ENCODE measurements at places on chromosomes 6 and 20. TPM values are rescaled to one million over a fixed set of nuclear protein-coding genes. Genes with fewer than 3 reads are reported as not detected.

The IL17F gene
- total RNA-seq: not detected

DNA sequence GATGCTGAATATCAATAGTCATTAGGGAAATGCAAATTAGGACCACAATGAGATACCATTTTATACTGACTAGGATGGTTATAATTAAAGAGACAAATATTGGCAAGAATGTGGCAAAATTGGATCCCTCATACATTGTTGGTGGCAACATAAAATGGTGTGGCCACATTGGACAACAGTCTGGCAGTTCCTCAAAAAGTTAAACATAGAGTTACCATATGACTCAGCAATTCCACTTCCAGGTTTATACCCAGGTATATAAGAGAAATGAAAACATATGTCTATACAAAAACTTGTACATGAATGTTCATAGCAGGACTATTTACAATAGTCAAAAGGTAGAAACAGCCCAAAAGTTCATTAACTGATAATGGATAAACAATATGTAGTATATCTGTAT is 2.0 kb upstream of the CRIP3 start:
- H3K27ac ChIP-seq: no peak overlapping the region
- no peak overlapping the region for H3K4me3 ChIP-seq
- no peaks in the 10 kb centered on the region for H3K36me3 ChIP-seq
- peaks cover 13% of the 10 kb centered on the region for H3K4me1 ChIP-seq
- no peaks in the 10 kb centered on the region for H3K27me3 ChIP-seq
- DNase-seq: no peak

The DNAAF9 gene
- total RNA-seq: 11.6 TPM

The NKX2-2 gene
- 2.5 TPM for total RNA-seq

The DNAH8 gene
- total RNA-seq: not detected

The KDM1B gene
- 22.1 TPM for total RNA-seq

DNA sequence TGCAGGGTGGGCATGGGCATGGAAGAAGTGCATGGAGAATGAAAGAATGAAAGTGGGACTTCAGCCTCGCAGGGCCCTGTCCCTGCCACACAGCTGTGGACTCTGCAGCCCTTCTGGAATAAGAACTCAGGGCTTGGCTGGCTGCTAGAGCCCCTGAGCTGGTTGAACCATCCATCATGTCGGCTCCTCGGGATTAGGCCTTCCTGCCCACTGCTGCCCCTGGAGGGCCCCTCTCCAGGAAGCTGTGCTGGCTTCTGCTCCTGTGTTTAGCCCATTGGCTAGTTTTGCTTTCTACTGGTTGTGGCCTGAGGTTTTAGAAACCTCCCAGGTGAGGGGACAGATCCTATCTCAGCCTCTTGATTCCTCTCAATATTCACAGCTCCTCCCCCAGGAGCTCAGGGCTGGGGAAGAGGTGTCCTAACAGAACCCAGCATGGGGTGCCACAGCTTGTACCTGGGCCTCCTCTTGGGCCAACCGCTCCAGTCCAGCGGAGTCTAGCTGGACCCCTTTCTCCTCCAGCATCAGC is 7.9 kb downstream of the AARS2 start:
- H3K4me3 ChIP-seq: no peak overlapping the region
- no peaks in the 10 kb centered on the region for H3K4me1 ChIP-seq
- no peak for DNase-seq
- no peaks in the 10 kb centered on the region for H3K27me3 ChIP-seq
- peaks cover 96% of the 10 kb centered on the region for H3K36me3 ChIP-seq
- H3K27ac ChIP-seq: no peak overlapping the region

The MCCD1 gene
- not detected for total RNA-seq

The TCP11 gene
- total RNA-seq: not detected

DNA sequence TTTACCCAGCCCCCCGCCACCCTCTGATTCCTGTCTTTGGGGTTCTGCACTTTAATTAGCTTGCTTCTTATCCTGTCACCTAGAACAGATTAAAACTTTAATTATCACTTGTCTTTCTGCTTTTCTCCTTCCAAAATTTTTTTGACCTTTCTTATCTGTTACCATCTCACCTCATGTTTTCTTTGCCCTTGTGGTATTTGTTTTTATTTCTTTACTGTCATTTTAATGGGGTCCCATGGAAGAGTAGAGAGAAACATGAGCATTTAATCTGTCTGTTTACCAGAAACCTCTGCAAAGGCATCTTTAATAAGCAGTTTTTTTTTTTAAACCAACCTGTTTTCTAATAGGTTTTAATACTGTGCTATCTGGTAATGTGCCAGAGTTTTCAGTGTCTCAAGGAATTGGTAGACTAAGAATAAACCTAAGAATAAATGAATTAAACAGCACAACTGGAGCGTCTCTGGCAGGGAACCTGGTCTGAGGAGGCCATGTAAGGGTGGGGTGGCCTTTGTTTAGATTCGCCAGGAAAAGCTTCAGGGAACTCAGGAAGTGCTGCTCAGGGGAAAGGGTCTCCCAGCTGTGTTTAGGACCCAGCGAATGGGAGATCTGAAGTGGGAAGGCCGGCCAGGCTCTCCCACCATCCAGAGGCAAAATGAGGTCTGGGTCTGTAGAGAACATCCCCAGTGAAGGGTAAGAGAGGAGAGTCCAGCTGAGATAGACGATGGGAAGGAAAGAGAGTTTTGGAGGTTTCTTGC is 69.8 kb downstream of the ARID1B start:
- DNase-seq: no peak
- no peaks in the 10 kb centered on the region for H3K36me3 ChIP-seq
- no peaks in the 10 kb centered on the region for H3K27me3 ChIP-seq
- peaks cover 11% of the 10 kb centered on the region for H3K4me1 ChIP-seq

DNA sequence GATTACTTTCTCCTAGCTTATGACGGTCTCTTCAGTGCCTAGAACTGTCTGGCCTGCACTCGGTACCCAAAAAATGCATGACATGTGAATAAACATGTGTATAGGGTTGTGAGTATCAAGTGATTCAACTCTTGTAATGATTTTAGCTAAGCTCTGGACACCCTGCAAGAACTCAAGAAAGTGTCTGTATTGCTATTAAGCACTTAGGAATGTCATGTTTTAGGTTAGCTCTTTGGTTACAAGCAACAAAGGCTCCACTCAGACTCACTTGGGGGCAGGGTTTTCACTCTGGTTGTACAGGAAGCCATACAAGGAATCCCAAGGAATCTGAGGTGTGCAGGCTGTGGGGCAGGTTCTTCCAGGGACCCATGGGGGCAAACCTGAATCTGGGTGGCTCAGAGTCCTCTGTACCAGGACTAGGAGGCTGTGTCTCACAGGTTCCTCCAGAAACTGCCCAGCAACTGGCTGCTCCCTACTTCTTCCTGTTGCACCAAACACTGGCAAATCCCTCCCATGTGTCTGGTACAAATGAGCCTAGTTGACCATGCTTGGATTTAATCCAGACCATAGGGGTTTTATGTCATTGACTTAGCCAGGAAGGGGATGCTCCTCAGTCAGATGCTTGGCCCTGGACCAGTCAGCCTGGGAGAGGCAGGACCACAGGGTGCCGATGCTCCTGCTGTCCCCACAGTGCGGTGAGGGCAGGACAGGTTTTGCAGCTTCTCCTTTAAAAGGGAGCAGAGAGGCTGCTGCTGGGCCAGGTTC is 77.9 kb upstream of the CDH4 start:
- H3K27ac ChIP-seq: no peak overlapping the region
- DNase-seq: no peak
- H3K4me3 ChIP-seq: no peak overlapping the region

- no peak overlapping the region for H3K27ac ChIP-seq
- H3K4me3 ChIP-seq: no peak overlapping the region
- DNase-seq: no peak
- H3K36me3 ChIP-seq: no peaks in the 10 kb centered on the region
- peaks cover 5% of the 10 kb centered on the region for H3K4me1 ChIP-seq
- no peaks in the 10 kb centered on the region for H3K27me3 ChIP-seq
These were observed 40.4 kb upstream of the TMEM170B start for GRCh38 chr6:11497107-11497506.

The SLC4A11 gene
- 0.54 TPM for total RNA-seq

GRCh38 chr6:56160489-56160888 is 86.9 kb downstream of the COL21A1 start:
- H3K27ac ChIP-seq: no peak overlapping the region
- no peak overlapping the region for H3K4me3 ChIP-seq
- H3K27me3 ChIP-seq: no peaks in the 10 kb centered on the region
- DNase-seq: no peak
- no peaks in the 10 kb centered on the region for H3K4me1 ChIP-seq

The ARMH2 gene
- total RNA-seq: not detected

The C6orf15 gene
- not detected for total RNA-seq

GRCh38 chr20:46809706-46810360 is 84.8 kb upstream of the EYA2 start:
- H3K36me3 ChIP-seq: no peaks in the 10 kb centered on the region
- DNase-seq: no peak
- H3K4me1 ChIP-seq: no peaks in the 10 kb centered on the region
- no peak overlapping the region for H3K27ac ChIP-seq

DNA sequence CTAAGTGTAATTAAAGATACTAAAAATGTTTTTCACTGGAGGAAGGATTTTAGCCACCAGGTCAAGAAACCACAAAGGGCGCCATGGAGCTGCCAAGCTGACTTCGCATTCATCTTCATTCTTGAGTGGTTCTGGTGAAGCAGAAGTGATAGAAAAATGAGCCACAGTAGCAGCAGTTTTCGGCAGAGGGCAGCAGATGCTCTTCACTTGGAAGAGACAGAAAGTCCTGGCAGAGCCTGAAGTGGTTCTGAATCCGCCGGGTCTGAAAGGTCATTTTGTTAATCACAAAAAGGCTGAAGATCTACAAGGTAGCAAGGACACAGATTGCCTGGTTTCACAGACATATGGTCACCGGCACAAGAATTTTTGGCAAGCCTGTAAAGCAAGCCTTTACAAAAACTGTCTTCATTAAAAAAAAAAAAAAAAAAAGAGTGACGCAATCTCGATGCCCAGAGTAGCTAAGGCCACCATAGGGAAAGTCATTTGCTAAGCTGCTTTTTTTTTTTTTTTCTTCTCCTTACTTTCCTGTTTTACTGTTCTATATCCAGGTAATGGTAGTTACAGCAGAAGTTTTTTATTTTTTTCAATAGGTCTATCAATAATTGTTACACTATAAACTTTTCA is 345.1 kb upstream of the AGPAT4 start:
- DNase-seq: no peak
- no peaks in the 10 kb centered on the region for H3K27me3 ChIP-seq
- no peak overlapping the region for H3K27ac ChIP-seq
- H3K4me3 ChIP-seq: no peak overlapping the region

All from Peyer's patch (tissue), 4 donors.